Stimulated activated naive CD8-positive, alpha-beta T cell treated with anti-CD3 and anti-CD28 coated beads, Interleukin-15, Interleukin-2, amounts not matched to agents 100 U/mL and 50 U/mL, for 24 hours (primary cell): ENCODE measurements at places on chromosomes 2 and 18.

DNA sequence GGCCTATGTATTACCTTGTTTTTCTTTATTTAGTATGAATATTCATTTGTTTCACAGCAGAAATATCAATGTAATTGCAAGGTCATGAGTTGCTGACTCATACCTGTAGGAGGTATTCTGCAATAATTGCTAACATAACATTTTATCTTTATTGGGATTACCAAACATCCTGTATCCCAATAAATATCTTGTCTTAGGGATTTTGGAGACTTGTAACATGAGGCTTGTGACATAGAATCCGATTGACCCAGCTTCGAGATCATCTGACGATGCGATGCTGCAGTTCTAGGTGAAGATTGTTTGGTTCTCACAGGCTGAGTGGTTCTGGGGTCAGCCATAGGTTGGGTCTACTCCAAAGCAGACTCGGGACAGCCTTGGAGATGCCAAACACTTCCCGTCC is 133.4 kb upstream of the RND3 start:
- no peak for DNase-seq

GRCh38 chr2:171883275-171883893 is 10.7 kb downstream of the SLC25A12 start:
- DNase-seq = no peak

DNA sequence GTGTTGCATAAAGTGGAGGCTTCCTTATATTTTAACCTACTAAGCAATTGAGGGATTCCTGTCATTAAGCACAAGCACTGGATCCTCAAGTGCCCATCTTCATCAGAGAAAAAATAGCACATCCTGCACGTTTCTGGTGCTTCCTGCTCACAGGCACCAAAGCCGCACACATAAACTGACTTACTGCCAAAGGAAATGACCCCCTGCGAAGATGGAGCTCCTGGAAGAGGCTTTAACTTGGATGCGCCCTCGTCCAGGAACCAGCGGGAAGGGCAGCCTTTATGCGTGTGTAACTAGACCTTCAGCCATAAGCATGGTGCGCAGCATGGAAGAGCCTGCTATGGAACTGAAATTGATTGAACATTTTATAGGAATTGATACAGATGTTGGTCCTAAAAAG is 188.7 kb downstream of the FTCDNL1 start:
- DNase-seq = no peak

GRCh38 chr2:170141865-170142264 is 36.1 kb upstream of the MYO3B start:
- DNase-seq = no peak

- DNase-seq = no peak
Measured at GRCh38 chr2:53242090-53242489, 525.5 kb upstream of the CHAC2 start.

- no peak for DNase-seq
Measured at GRCh38 chr2:21047141-21048009, 3.5 kb upstream of the APOB start.

DNA sequence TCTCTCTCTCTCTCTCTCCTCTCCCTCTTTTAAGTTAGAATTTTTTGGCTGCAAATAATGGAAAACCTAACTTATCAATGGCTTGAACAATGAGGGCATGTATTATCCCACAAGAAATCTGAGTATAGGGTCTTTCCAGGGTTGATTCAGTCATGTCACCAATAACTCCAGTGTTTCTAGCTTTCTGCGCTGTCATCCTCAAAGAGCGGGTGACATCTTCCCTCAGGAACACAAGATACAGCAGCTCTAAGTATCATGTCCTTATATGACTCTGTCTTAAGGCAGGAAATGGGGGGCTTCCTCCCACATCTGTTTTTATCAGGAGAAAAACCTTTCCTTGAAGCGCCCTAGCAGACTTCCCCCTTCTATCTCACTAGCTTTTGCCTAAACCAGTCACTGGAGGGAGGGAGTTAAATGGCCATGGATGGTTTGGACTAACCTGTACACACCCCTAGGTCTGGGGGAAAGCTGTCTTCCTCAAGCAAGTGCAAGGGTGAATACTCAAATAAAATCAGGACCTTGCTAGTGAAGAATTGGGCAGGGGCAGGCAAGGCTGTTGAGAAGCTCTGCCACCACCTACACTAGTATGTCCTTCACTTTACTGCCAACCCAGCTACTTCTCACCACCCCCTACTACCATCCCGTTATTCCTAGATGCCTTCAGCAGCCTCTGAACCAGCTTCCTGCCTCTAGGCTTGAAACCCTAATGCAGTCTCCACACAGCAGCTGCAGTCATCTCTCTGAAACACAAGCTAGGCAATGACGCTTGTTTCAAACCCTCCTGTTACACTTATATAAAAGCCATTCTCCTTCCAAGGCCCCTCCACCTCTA is 7.5 kb upstream of the TUBA4A start:
- DNase-seq = no peak

- no peak for DNase-seq
Measured at GRCh38 chr18:11070593-11070992, 78.8 kb downstream of the PIEZO2 start.

GRCh38 chr2:203631068-203631757 is 75.2 kb upstream of the CD28 start:
- DNase-seq = no peak

DNA sequence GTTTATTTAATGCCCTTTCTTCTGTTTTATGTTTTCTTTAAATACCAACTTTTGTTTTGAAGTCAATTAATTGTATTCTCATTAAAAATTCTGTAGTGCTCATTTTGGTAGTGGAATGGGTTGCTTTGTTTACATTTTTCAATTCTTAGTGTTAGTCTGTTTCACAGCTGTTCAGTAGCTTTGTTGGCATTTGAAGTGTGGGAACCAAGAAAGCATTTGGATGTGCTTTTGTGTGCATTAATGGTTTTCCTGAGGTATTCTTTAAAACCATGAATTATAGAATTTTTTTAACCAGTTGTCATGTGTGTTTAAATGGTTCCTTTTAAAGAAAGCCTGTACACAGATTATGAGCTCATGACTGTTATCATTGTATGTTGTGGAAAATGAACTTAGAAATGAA is 19.7 kb downstream of the MIB1 start:
- DNase-seq = no peak

DNA sequence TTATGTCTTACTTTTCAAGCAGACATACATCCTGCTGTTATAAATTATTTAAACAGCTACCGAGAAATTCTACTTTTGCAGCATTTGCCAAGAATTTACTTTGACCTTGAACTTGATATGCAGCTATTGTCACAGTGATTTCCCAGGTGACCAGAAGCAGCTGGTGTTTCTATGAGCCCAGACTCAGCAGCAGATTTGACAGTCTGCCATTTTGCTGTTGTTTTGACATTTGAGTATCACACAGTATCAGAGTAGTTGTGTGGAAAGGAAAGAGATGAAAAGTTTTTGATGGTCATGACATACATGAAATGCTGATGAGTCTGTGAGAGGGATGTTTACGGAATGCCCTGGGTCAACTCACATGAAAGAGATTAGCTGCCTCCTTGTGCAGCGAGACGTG is 6.6 kb upstream of the CCDC195 start:
- DNase-seq = no peak

DNA sequence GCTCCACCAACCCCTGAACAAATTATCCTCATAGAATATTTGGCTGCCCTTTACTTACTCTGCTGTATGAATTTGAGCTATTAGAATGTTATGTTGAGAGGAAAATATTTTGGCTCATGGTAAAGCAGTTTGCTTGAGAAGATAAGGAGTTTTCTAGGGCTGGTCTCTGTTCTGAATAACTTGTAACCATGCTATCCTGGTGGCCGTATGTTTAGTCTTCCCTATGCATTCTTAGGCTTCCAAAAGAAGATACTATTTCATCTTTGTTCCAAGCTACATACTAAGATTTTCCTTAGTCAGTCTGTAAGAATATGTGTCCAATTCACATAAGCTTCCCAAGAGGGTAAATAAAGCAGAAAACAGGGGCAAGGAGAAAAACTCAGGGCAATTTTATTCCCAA is 1105.1 kb upstream of the PIK3C3 start:
- DNase-seq = no peak

GRCh38 chr18:48833701-48834412 is 116.9 kb downstream of the SMAD7 start:
- DNase-seq = peak; percentile 76

GRCh38 chr2:238108423-238109183 is 8.5 kb downstream of the ESPNL start:
- DNase-seq = peak; percentile 19
